ENCODE measurements at places on chromosomes 3 and 15.

GRCh38 chr15:88797663-88798339 lies 5.4 kb upstream of the ACAN start:
- DNase-seq, result no peak

DNA sequence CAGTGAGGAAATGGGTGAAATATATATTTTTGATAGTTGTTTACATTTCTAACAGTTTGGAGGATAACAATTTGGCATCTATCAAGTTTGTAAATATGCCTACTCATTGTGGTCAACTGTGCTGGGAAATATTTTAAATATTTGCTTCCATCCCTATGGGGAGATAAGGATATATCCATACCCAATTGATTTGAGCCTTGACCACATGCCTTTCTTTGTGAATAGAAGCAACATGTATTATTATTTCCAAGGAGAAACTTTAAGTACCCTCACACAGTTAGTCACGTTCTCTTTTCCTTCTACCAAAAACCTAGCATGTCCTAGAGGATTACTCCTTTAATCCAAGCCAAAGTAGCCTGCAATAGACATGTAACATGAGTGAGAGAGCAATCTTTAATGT lies 245.4 kb upstream of the CBLB start:
- no peak for DNase-seq

GRCh38 chr3:138383715-138384465 lies 35.5 kb downstream of the MRAS start:
- DNase-seq, result no peak

- peak; percentile 74 for DNase-seq
These were observed 26.6 kb downstream of the ILDR1 start for GRCh38 chr3:121995161-121996137.

- peak; percentile 14 for DNase-seq
These were observed 360.5 kb upstream of the NAALADL2 start for GRCh38 chr3:174498638-174499037.

- no peak for DNase-seq
These were observed 93.2 kb downstream of the TP63 start for GRCh38 chr3:189724356-189724755.

- no peak for DNase-seq
These were observed 260.9 kb upstream of the HES1 start for GRCh38 chr3:193874997-193875593.

DNA sequence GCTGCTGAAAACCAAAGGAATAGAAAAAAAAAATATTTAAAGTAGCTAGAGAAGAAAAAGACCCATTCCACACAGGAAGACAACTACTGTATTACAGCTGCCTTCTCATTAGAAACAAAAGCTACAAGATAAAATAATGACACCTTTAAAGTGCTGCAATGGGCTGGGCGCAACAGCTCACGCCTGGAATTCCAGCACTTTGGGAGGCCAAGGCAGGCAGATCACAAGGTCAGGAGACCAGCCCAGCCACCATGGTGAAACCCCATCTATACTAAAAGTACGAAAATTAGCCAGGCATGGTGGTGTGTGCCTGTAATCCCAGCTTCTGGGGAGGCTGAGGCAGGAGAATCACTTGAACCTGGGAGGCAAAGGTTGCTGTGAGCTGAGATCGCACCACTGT lies 31.0 kb downstream of the TRPM7 start:
- no peak for DNase-seq

DNA sequence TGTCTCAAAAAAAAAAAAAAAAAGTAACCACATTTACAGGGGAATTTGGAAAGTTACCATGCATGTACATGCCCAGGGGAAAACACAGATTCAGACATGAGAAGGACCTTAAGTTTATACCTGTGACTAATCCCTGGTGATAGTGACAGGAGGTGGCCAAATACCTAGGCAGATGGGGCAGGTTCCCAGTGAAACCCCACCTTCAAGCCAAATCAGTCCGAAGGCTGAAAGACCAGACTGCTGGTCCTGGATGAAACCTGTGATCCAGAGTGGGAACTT lies 15.8 kb downstream of the SPCS1 start:
- no peak for DNase-seq

DNA sequence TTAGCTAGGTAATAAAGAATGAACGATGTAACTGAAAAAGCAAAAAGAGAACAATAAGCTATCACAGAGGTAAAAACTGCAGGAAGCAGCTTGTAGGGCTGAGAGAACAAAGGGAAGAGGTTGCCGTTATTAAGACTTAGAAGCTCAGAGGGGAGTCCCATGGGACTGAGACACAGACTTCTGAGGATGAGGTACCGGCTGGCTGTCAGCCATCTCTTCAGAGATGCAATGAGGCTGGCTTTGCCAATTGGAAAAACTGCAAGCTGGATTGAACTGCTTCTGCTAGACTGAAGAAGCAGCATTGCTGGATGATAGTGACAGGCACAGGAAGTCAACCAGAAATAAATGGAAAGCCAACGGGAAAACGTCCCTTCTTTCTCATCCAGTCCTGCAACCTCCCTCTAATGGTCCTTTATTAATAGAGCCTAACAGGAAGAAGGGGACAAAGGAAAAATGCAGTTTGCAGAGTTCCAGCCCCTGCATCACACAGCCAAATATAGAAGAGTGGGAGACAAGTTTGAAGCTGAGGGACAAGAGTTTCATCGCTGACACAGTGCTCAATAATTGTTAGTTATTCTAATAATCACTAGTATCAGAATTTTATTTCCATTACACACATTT lies 21.1 kb upstream of the KLHL6 start:
- peak; percentile 37 for DNase-seq

DNA sequence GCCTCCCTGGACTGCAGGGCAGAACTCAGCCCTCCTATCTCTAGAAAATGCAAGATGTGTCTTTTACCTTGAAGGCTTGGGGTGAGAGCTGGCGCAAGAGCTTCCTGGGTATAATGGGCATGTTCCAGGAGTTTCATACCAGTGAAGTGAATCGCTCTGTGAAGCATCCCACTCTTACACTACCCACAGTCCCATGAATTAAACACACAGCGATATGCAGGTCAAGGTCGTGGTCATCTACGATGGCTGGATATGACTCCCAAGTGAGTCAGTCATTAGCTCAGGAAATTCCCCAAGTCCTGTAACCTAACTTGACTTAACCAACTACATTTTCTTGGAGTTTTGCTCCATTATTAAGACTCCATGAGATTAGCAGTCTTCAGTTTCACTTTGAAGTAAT lies 439.7 kb downstream of the NTRK3 start:
- DNase-seq, result peak; percentile 92

- no peak for DNase-seq
These were observed 20.2 kb upstream of the LRRFIP2 start for GRCh38 chr3:37194533-37194932.

DNA sequence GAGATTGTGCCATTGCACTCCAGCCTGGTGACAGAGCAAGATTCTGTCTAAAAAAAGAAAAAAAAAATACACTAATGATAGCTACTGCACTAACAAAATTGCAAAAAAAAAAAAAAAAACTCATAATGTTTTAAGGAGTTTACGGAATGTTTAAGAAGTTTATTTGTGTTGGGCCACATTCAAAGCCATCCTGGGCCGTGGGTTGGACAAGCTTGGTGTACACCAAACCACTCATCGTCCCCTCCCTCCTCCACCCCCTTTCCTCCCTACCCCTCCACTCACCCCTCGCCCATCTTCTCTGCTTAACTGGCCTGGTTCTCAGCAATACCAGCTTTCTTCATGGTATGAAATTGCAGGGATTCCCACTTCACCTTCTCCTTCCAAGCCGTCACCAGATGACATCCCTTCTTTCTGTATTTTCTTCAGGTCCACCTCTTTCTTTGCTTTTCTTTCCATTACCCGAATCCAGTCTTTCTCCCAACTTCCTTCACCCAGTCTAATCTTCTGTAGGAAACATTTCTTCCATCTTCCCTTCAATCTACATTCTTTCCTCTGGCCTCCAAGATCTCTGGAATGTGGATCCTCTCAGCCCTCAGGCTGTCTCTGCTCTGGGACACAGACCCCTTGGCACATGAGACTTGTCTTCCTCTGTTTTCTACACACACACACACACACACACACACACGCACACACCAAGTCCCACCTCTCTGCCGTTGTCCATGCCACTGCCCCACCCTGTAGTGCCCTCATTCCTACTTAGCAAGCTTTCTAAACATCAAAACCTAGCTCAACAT lies 3.5 kb upstream of the MESP1 start:
- no peak for DNase-seq

- DNase-seq, result no peak
These were observed 1238.2 kb downstream of the ROBO1 start for GRCh38 chr3:78529601-78530000.

- peak; percentile 37 for DNase-seq
These were observed 136.9 kb upstream of the PFN2 start for GRCh38 chr3:150107429-150108175.

- no peak for DNase-seq
These were observed 23.8 kb downstream of the DAG1 start for GRCh38 chr3:49493901-49494300.

GRCh38 chr15:48010316-48010715 lies 110.5 kb upstream of the SLC24A5 start:
- DNase-seq, result no peak

- no peak for DNase-seq
These were observed 23.4 kb upstream of the ZFAND6 start for GRCh38 chr15:80036071-80036470.

GRCh38 chr15:85973584-85974347 lies 105.9 kb upstream of the AGBL1 start:
- DNase-seq, result no peak

- DNase-seq, result no peak
These were observed 101.5 kb upstream of the TMC3 start for GRCh38 chr15:81475471-81475870.

DNA sequence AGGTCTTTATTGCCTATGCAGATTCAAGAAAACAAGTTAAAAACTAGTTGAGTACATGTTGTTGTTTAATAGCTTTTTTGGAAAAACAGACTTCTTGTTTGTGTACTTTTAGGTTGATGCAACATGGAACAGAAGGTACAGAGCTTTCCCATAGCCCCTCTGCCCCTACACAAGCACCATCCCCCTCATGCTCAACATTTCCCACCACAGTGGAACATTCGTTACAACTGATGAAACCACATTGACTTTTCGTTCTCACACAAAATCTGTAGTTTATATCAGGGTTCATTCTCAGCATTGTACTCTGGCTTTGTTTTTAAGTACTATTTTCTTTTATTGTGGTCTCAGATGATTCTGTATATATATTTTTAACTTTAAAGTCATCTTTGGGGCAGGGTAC lies 1054.6 kb downstream of the NTRK3 start:
- DNase-seq, result no peak

GRCh38 chr15:64048781-64049460 lies 2.6 kb upstream of the DAPK2 start:
- DNase-seq, result no peak

DNA sequence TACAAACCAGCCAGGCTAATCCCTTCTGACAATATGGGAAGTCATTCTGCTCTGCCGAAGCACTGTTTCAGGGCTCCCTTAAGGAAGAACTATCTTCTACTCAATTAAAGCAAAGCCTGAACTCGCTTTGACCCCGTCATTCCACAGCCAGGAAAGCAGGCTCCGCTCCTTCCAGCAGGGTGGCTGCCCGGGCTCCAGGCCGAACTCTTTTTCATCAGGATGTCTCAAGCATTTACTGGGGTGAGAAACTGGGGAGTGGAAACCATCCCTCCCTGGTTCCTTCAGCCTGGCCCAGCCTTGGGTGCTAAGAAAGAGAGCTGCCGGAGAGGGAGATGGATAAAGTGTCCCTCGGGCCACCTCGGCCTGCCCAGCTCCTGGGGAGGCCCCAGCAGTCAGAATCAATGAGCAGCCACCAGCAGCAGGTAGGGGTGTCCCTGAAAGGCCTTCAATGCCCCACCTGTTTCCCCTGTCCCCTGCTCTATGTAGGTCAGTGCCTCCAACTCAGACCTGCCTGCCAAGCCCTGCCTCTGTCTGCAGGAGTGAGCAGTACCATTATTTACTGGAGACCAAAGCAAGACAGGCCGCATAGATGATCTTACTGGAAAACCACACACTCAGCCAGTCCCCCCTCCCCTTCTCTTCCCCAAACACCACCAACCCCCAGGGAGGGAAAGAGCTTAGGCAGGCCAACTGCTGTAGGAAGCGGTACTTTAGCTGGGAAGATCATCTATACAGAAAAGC lies 225.6 kb upstream of the TLE3 start:
- peak; percentile 60 for DNase-seq

GRCh38 chr3:132325103-132325606 lies 7.9 kb downstream of the ACP3 start:
- no peak for DNase-seq

GRCh38 chr3:53658613-53659193 lies 164.3 kb downstream of the CACNA1D start:
- DNase-seq, result no peak
